ENCODE measurements at places on chromosomes 2 and 18. TPM values are rescaled to one million over a fixed set of nuclear protein-coding genes. Genes with fewer than 3 reads are reported as not detected.

The MROH2A gene
- total RNA-seq: 0.26 TPM

The OSR1 gene
- 6.6 TPM for total RNA-seq

The LOXHD1 gene
- not detected for total RNA-seq

The CHRNG gene
- not detected for total RNA-seq

The NT5C1B gene
- total RNA-seq: not detected

The UGT1A7 gene
- 4.0 TPM for total RNA-seq

The RTP5 gene
- not detected for total RNA-seq

The GPR45 gene
- not detected for total RNA-seq

The DSC2 gene
- total RNA-seq: 1.2 TPM

The NEU4 gene
- 0.21 TPM for total RNA-seq

The IL37 gene
- total RNA-seq: not detected

The ATOH8 gene
- total RNA-seq: 13.2 TPM

Measured in A549 treated with Mapracorat at 1 μM for 4 hours (cell line).